ENCODE measurements at places on chromosomes 7 and 10.

DNA sequence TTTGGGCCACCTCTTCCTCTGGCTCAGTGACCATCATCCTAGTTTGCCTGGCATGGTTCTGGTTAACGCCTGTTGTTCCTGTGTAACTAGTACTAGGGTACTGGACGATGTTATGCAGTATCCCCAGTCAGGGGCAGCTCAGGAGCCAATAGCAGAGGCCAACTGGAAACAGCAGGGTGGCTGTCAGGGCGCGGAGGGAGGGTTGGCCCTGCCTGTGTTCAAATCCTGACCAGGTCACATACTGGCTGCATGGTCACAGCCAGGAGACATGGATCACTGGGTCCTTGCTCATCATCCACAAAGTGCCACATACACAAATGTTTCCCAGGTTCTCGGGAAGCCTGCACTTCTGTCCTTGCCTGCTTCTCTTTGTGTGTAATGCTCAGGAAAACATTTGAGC, 12.3 kb upstream of the RBP3 start:
- DNase-seq, result no peak

GRCh38 chr10:121999301-121999700, 10.3 kb downstream of the TACC2 start:
- no peak for DNase-seq

DNA sequence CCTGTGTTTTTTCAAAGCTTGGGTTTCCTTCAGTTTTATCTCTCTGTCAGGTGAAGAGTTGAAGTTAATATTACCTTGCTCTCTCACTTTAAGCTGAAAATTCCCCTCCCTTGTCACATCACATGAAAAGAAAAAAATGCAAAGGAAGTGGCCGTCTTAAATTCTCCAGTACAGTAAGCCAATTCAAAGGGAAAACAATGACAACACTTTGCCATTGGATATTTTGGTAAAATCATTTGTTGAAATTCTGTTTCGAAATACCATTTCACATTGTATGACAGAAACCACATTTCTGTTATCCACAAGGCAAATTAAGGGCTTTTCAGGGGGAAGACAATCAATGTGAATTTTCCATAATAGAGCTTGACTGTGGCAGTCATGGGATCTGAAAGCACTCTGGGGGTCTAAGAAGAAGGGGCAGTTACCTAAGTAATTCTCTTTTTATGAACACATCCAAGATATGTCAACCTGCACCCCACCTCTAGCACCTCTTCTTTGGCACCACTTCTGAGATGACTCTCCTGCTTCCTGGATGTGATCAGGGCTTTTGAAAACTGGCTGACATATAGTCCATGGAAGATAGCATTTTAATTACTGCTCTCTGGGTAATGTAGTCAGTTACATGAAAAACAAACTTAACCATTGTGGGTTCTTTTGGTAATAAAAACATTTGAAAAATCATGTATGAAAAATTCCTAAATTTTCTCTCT, 63.8 kb downstream of the ENTPD1 start:
- DNase-seq, result no peak

- no peak for DNase-seq
These were observed 3.1 kb upstream of the HOXA9 start for GRCh38 chr7:27168265-27168947.

GRCh38 chr7:85205754-85206153, 18.9 kb upstream of the SEMA3D start:
- DNase-seq, result no peak

DNA sequence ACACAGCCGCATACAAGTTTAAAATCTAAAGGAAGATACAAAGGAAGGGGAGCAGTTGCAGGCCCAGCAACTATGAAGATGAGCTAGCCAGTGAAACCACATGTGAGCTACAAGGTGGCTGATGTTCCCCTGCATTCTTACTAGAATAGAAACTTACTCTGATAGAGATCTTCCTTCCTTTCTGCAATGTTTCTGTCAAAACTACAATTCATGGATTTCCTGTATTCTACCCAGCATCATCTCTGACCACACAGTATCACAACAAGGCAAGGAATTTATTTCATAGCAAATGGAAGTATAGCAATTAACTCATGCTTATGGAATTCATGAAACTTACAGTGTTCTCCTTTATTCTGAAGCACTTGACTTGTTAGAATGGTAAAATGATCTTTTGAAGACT, 68.7 kb upstream of the AASS start:
- no peak for DNase-seq

DNA sequence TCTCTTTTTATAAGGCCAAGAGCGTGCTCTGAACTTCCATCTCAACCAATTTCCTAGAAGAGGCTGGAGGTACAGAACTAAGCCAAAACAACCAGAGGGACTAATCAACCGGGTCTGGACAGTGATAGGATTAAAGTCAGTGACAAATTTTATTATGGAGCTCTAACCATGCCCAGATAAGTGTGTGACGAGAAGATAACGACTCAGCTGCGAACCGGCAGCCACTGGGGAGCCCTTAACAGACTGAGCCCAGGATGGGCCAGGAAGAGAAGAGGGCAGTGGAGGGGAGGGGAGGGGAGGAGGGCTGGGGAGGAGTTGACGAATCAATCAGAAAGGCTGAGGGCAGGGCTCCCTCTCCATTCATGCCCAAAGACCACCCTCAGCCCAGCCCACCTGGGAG, 119.9 kb downstream of the PLXNA4 start:
- no peak for DNase-seq

DNA sequence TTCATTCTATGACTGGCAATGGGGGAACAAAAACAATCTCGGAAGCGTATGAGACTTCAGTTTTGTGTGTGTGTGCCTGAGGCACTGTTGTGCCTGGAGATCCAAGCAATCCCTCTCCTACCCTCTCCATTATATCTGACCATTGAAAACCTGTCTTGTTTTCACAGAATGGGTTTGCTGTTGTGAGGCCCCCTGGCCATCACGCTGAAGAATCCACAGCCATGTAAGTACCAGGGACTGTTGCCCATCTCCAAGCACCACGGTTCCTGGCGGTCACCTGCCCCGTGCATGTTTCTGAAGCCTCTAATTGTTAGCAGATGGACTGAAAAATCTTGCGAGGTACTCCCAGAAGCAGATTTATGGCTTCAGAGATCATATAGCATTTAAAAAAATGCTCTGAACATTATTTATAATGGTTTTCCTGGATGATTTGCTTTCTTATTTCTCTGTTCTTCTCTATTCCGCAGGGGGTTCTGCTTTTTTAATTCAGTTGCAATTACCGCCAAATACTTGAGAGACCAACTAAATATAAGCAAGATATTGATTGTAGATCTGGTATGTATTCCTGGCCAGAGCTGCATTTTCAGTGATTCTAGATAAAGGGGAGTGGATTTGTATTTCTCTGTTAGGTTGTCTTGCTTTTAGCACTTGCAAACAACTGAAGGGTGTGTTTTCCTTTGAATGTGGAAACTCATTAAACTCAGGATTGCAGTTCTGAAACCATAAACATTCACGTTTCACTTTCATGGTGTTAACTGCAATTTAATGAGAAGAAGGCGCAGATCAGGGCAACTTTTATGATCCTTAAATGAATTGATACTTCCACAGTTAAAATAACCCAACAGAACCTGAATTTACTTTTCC, 288.2 kb downstream of the TWIST1 start:
- no peak for DNase-seq

DNA sequence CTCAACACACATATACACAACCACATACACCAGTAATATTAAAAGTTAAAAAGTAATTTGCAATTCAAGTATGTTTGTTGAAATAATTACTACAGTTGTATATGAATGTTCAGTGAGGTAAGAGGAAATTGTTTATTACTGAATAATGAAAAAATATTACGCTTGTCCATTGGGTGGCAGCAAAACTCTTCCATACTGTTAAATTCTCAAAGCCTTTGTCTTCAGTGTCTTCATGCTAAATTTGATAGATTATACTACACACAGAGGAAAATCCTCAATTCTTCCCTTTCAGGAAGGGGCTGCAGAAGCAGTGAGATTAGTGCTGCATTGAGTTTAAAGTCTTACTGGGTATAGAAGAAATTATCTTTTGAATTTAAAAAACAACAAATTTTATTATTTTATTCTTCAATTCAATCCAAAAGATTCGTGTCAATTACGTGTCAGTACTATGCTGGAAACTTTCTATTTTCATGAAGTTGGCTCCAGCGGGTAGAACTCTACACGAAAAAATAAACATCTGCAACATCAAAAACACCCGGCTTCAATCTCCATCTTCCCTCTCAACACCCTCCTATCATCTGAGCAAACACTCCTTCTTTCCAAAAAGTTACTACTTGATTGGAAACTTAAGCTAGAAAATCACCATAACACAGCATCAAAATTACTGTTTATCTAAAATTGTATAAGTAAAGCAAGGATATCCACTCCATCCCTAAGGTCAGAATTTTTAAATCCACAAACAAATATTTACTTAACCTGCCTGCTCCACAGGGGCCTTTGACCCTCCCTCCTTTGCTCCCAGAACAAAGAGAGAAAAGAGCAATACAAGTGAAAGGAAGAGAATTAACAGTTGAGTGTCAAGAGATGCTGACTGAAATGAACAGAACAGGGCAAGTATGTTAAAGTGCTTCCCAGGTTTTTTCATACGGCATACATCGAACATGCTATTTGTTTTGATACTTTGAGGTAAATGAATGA, 37.0 kb upstream of the TES start:
- DNase-seq, result no peak

DNA sequence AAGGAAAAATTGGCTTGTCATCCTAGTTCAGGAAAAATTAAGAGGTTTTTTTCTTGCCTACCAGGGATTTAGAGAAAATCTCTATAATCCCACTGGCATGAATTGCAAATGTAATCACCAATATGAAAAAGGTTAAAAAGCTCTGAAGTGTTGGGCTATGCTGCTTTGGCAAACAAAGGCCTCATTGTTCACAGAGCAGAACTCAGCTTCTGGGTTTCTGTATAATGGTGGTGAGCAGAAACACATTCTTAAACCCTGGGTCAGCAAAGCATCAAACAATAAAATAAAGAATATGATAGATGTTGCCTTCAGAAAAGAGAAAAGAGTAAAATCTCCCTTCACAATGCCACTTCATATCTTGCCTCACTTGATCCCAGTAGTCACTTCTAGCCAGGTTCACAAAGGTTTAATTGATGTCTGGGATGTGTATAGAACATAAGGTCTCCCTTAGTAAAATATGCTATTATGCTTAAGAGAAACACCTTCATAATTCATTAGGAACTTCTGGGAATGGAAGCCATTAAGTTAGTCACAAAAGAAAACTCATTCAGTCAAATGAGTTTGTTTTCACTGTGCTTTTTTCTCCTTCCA, 1255.5 kb upstream of the PHF14 start:
- DNase-seq, result no peak

DNA sequence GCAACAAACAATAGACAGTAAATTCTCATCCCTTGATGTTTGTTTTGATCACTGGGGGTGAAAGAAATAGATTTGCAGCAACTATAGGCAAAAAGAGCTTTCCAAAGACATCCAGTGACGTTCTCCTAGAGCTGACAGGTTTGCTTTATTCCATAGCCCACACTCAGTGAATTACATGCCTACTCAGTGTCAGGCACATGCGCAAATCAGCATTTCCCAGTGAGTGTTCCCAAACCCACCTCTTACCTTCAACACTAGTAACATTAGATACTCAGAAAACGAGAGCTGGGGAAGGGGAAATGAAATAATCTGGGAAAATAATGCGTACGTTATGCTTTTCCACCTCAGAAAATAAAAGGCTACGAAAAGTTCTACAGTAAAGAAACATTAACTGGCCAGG, 144.1 kb downstream of the CPEB3 start:
- DNase-seq, result no peak

GRCh38 chr10:12839941-12840611, 161.4 kb downstream of the CCDC3 start:
- DNase-seq, result no peak

- DNase-seq, result no peak
These were observed 314.6 kb downstream of the AUTS2 start for GRCh38 chr7:69912846-69913245.

- DNase-seq, result no peak
These were observed 22.7 kb upstream of the ADCYAP1R1 start for GRCh38 chr7:31029251-31030042.

DNA sequence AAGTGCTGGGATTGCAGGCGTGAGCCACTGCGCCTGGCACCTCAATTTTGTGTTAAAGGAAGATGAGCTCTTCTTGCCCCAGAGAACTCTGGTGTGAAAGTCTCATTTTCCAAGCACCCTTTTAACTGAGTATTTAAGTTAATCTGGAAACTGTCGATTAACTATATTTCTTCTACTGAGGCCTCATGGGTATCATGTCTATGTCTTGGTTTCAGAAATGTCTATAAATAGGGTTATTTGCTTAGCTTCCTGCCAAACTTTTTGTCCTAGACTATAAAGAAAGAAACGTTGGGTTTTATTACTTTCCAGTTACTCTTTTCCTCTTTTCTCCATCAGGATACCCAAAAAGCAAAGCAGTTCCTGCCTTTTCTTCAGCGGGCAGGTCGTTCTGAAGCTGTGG, 102.4 kb downstream of the LRRC4 start:
- DNase-seq, result no peak

GRCh38 chr7:157210682-157211081, 72.0 kb downstream of the UBE3C start:
- DNase-seq, result no peak

- no peak for DNase-seq
These were observed 113.3 kb downstream of the MAGI2 start for GRCh38 chr7:79340212-79340611.

DNA sequence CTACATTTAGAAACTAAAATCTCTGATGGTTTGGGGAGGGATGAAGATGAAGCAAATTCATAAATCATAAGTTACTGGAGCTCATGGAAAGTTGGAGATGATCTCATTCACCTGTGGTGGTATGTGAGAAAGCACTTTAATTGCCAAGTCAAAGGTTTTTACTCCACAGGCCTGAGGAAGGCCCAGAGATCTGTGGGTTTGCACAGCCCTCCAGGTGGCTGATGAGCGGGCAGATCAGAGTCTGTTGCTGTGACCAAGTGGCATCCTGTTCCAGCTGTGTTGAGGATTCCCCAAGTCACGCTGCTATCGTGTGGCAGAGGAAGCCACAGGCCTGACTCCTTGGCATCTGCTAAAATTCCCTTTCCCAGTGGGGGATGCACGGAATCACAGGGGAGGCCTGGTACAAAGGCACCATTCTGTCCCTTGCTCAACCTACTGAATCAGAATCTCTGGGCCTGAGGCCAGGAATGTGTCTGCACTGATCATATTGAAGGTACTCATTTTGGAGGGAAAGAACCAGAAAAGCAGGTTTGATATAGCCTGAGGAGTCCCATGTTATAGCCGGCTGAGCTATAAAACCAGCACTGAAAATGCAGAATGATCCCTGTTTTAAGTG, 19.7 kb upstream of the DDC start:
- no peak for DNase-seq

DNA sequence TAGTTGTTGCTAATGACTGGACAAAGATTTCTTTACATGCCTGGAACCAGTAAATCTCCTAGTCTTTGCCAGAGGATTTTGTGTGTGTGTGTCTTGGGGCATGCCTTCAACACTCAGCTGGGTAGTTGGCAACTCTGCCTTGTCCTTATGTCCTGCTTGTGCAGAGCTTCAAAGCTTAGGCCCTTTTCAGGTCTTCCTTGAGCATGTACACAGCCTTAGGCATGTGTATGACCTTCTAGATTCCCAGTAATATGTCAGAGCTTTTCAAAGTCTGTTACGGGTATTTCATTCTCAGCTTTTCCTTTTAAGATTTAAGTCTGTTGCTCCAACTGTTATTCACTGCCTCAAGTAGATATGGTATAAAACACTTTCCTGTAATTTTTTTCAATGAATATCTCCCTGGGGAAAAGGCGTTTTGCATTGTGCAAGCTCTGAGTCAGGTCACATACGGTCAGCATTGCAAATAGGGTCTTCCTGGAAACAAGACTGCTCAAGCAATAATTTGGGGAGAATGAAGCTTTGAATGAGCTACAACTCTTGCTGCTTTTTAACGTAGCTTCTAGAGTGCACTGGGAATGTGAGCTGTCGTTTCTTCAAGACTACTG, 25.5 kb downstream of the SHOC2 start:
- no peak for DNase-seq

GRCh38 chr7:117011419-117012260, 58.3 kb downstream of the ST7 start:
- no peak for DNase-seq
